ENCODE measurements at places on chromosomes 3 and 15.
A peak's percentile ranks its signal among the peaks of the same experiment; 100 is the strongest.

GRCh38 chr3:183449391-183449790 is 21.0 kb upstream of the MCF2L2 start:
- peak; percentile 48 for DNase-seq

GRCh38 chr3:69784954-69785514 is 45.8 kb downstream of the MITF start:
- no peak for DNase-seq

- no peak for DNase-seq
These were observed 2.0 kb downstream of the RBM15B start for GRCh38 chr3:51393134-51393495.

DNA sequence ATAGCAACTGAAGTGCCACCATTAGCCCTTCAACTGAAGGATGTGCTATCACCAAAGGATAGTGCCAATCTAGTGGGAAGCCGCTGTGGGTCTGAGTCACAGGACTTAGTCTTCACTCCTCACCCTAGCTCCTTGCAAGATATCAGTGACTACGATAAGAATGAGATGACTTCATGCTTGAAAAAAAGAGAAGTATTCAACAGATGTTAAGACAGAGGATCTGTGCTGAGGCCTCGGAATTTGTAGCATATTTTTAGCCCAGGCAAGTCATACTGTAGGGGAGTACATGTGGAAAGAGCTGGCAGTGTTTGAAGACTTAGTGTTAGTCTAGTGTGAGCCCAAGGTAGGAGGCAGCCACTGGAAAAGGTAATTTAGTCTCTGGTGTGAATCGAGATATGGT is 270.7 kb upstream of the LRTM1 start:
- DNase-seq, result no peak

DNA sequence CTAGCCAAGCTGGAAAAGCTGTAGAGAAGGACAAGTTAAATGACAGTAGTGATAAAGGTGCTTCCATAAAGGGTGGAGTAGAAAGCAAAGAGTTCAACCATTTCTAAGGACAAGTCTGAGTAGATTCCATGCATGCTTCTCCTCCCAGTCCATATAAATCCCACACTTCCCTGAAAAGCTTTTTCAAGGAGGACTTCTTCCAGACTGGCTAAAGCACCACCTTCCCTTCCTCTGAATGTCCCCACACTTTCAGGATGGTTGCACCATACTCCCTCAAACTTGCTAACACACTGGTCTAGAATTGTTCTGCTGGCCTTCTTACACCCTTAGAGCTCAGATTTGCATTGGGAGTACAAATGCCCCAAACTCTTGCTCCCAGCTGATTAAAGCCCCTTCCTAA is 40.9 kb downstream of the FBN1 start:
- DNase-seq, result no peak

DNA sequence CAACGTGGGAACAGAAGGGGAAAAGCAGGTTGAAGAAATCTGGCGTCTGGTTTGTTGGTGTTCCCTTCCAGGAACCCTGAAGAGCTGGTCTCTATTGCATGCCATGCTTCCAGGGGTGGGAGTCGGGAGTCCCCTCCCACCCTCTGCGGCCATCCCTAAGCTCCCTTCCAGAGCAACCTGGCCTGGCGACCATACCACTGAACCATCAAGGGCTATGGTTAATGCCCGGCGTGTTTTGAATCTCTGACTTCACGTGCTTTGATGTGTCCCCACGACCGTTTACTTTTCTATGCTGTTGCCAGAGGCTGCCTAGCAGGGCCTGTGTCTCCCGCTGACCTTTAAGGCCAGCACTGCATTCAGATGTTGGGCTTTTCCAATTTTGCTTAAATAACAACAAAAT is 696 bp upstream of the SNRK start:
- no peak for DNase-seq

All from hematopoietic multipotent progenitor cell treated with erythropoietin and hydrocortisone succinate and interleukin-3 and kit ligand, for 8 days (in vitro differentiated cells).